Right ventricle myocardium superior (tissue), 1 donor: ENCODE measurements at places on chromosomes 7 and 10. TPM values are rescaled to one million over a fixed set of nuclear protein-coding genes. Genes with fewer than 3 reads are reported as not detected.

Gene NKX2-3
- total RNA-seq = not detected

Gene CLRN3
- not detected for total RNA-seq

Gene CDK1
- 2.4 TPM for total RNA-seq

DNA sequence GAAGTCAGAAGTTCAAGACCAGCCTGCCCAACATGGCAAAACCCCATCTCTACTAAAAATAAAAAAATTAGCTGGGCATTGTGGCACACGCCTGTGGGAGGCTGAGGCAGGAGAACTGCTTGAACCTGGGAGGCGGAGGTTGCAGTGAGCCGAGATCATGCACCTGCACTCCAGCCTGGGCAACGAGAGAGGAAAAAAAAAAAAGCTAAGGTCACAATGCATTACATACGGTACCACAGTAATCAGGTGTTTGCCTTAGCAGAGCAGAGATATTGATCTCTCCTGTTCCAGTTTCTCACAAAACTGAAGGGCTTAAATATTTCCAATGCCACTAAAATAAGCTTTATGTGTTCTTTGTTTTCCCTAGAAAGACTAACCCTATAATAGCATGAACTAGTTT lies 7.5 kb downstream of the PDZD8 start:
- no peak for DNase-seq

- DNase-seq = no peak
Observed at GRCh38 chr10:74051736-74052342, 53.9 kb downstream of the VCL start.

DNA sequence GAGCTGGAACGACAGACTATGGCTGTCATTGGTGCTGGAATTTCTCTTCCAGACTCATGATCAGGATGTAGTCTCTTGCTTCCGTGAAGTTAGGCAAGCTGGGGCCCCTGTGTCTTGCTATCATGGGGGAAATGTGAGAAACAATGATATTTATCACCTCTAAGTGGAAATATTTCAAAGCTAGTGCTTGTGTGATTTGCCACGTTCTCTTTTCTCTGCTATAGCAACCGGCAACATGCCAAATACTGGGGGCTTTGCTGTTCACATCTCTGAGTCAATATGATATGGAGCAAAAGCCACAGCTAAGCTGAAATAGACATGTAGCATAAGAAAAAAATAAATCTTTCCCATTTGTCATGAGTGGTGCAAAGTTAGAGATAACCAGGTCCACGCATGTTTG lies 668.2 kb upstream of the IGFBP3 start:
- no peak for DNase-seq

DNA sequence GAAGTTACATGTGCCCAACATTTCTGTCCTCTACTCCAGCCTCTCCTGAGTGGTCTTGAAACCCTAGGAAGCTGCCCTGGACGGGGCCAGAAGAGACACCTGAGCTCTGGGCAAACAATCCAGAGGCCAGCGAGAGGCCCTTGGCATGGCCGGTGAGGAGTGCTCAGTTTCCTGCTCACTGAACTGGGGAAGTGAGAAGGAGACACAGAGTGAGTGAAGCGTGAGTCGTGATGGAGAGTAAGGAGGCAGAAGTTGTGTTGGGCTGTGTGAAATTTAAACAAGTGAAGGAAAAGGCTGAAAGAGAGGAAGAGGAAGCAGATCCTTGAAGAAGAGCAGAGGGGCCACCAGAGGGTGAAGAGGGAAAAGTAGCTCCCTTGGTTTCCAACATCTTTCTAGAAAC lies 73.2 kb downstream of the WNT2 start:
- DNase-seq = no peak

GRCh38 chr7:113179313-113179712 lies 61.0 kb upstream of the SMIM30 start:
- no peak for DNase-seq

- peak; percentile 39 for DNase-seq
Observed at GRCh38 chr7:1325646-1326510, 93.2 kb downstream of the UNCX start.

DNA sequence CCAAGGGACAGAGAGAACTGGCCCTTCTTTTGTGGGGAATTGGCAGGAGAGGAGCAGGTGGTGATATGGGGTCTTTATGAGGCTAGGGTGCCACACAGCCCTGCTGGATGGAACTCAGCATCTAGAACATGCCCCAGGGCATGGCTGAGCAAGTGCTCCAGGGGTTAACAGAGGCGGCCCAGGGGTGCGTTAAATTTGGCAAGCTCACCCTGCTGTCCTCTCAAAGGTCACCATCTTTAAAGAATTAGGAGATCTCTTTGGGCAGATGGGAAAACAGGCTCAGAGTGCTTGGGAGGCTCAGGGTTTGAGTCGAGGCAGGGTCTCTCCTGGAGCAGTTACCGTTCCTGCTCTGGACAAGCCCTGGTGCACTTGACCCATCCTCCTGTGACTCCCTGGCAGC lies 21.4 kb upstream of the UNC5B start:
- no peak for DNase-seq

DNA sequence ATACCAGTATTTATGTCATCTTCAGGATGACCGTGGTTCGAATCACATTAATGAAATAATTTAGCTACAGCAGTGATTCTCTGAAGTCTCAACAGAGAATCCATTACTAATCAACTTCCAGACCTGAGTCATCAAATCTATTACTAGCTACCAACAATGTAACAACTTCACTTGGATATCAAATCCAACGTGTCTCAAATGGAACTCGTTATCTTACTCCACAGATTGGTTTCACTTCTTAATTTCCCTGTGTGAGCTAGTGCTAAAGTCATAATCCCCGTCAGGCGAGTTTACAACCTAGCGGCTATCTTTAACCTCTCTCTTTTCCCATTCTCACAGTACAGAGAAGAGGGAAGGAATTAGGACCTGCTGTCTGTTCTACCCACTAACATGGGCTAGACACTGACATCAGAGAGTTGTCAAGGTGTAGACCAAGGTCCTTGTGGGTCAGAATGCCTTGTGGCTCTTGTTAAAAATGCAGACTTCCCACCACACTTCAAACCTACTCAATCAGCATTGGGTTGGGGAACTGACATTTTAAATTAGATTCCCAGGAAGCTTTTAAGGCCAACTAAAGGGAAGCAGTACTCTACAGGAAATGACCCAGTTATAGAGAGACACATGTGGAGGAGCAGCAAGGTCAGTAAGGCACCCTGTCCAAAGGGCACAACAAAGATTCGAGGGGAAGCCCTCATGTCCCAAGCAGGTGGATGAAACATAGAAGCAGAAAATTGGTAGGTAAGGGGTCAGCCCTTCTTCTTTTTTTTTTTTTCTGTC lies 57.3 kb upstream of the GSAP start:
- no peak for DNase-seq

DNA sequence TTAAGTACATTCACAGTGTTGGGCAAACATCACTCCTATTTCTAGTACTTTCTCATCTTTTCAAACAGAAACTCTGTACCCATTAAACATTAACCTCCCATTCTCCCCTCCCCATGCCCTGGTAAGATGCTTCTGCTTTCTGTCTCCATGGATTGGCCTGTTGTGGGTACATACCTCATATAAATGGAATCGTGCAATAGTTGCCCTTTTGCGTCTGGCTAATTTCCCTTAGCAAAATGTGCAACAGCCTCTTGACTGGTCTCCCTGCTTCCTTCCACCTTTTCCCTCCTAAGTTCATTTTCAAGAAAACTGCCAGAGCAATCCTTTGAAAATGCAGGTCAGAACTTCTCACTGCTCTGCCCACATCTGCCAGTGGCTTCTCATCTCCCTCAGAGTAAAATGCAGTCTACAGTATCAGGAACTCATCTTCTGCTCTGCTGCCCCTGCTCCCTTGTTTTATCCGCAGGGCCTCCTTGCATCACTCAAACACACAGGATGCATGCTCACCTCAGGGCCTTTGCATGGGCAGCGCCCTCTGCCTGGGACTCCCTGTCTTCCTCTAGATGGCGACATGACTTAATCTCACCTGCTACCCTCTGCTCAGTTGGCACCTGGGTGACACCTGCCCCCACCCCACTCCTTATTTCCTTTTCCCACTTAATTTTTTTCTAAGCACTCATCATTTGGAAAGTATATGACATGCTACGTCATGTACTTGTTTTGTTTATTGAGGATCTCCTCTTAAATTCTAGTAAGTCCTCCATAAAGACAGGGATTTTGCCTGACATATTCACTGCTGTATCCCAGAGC lies 44.3 kb upstream of the ECHDC3 start:
- no peak for DNase-seq

GRCh38 chr10:132334631-132335188 lies 2.7 kb downstream of the LRRC27 start:
- DNase-seq = no peak

DNA sequence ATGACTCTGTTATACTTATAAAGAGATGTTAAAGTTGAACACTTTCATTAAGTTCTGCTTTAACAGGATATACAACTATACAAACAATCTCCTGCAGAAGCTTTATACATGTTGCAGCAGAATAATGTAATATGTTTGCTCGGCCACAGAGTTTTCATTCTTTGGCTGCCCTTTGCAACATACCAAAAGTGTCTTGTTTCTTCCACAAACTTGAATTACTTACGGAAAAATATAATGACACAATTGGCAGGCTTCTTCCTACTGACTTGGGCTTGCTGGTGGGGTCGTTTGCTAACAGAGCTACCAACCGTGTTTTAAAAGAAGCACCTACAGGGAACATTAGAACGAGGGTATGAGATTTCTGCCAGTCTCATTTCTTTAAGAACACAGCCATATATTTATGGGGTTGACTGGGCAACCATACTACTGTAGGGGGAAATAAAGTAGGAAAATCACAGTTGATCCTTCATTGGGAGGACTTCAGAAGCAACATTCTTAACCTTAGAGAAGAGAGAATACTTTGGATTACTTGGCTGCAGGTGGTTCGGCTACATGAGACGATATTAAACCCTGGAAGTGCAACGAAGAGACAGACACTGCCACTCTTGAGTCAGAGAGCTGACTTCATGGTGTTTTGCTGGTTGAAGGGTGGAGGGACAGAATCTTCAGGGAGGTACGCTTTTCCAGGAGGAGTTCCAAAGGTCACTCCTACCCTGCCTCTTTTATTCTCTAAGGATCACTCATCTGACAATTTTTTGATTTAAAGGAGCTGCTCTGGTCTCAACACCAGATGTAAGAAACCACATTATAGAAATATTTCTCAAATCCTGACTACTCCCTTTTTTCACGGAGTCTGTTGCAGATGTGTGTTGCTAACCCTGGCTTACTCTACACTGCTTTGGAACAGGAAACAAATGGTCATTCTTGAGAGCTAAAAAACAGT lies 123.9 kb downstream of the SEMA3C start:
- DNase-seq = no peak
